Activated naive CD8-positive, alpha-beta T cell treated with anti-CD3 and anti-CD28 coated beads, Interleukin-2, amount 50 U/mL, for 16 hours (primary cell): ENCODE measurements at places on chromosomes 11 and 22.

- DNase-seq = no peak
Measured at GRCh38 chr11:43576320-43576802, 104.2 kb upstream of the HSD17B12 start.

DNA sequence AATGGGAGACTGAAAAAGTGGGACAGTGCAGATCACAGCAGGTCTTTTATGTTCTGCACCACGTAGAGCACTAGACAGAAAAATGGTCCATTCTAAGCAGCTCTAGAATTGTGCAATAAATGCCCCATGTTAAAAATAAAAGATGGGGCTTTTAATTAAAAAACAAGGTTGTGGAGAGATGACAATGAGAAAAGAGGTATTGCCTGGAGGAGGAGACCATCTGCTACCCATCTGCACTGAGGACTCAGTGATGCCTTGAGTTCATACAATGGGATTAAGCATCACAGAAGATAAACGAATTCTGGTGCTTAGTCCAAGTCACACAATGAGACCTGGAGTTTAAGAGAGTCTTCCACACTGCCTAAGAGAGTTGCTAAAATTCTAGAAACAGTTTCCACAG lies 73.6 kb downstream of the PAK1 start:
- no peak for DNase-seq

DNA sequence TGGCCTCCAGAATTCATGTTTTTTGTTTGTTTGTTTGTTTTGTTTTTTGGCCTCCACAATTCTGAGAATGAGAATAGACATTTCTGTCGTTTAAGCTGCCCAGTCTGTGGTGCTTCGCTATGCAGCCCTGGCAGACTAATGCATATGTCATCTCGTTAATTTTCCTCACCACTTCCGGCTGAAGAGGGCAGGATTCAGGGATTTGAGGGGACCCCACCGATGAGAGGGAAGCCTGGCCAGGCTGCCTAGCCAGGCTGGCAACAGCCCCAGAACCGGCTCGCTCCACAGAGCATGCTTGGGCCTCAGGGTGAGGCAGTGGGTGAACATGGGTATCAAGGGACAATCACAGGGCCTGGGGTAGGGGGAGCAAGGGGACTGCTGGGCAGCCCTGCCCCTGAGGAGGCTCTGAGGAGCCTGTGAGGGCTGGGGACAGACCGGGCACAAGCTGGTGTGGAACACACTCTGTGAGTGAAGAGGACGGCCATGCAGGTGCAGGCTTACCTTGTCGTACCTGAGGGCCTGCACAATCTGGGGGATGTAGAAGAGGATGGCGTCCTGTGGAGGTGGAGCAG lies 47.8 kb upstream of the SERPIND1 start:
- no peak for DNase-seq

DNA sequence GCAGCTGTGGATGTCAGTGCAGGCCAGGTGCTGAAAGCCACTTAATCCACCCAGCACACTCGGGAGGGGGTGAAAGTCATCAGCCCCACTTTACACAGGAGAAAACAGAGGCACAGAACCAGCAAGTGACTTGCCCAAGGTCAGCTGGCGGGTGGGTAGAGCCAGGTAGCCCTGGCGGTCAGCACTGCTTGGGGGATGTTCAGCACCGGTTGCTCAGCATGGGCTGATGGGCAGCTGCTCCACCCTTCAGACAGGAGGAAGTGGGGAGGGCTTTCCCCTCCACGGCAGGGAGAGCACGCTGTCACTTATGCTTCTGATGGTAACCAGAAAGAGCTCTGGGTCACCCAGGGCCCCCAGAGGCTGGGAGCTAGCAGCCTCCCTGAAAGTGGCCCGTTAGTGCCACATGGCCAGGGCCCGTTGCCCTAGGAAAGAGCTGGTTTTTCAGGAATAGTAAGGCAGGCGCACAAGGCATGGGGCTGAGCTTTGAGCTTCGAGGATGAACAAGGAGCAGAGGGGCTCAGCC lies 417.9 kb downstream of the CTTN start:
- no peak for DNase-seq

- DNase-seq = no peak
Measured at GRCh38 chr22:25837288-25837900, 95.4 kb downstream of the MYO18B start.

GRCh38 chr11:20162824-20163782 lies 2.8 kb upstream of the DBX1 start:
- DNase-seq = no peak

DNA sequence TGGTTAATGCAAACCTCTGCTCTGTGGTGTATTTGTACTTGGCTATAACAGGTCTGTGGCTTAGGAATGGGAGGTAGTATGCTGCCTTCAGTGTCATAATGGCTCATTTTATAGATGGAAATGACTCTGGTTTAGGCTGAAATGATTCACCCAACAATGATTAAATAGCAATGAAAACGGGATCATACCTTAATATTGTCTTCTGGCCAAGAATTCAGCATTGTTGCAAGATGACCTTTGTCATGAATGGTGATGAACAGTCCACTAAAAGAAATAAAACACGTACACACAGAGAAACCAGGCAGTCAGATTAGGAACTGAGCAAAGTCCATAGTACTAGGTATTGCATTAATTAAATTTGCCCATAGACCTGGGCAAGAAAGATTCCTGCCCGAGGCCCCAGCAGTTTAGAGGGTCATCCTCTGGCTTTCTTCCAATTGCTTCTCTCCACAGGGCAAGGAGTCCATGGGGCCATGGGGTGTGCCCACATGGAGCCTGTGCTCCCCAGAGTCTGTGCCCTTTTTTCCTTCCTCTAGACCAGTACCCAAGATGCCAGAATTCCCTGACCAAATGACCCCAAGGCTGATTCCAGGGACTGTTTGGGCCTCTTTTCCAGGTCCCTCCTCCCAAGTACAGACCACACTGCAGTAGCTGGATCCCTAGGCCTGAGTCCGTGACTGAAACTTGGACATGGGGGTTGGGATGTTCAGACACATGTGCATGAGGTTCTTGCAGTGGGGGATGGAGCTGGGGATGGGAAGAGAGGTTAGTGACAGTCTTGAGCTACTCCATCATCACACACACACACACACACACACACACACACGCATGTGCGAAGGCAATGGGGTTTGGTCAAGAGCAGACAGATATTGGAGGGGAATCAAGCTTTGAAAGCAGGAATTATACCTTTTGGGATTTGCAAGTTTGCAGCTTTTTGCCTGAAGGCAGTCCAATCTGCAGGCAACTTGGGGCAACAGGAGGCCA lies 134.2 kb downstream of the CCDC81 start:
- DNase-seq = no peak

- no peak for DNase-seq
Measured at GRCh38 chr11:40226654-40227053, 1232.8 kb downstream of the LRRC4C start.

DNA sequence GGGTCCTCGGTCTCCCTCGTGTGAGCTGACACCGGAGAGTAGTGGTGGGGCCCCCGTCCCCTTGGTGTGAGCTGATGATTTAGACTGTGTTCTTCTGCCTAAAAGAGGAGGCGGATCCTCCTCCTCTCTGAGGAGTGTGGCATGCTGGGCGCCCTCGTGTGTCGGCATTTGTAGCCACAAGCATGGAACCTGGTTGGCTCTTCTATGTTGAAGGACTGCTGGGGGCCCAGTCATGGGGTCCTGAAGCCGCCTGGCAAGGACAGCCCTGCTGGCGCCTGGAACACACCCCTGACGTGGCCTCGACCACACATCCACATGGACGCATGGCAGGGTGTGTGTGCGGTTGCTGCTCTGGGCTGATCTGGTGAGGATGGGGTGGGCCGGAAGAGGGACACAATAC lies 50.2 kb downstream of the AP2A2 start:
- DNase-seq = no peak

DNA sequence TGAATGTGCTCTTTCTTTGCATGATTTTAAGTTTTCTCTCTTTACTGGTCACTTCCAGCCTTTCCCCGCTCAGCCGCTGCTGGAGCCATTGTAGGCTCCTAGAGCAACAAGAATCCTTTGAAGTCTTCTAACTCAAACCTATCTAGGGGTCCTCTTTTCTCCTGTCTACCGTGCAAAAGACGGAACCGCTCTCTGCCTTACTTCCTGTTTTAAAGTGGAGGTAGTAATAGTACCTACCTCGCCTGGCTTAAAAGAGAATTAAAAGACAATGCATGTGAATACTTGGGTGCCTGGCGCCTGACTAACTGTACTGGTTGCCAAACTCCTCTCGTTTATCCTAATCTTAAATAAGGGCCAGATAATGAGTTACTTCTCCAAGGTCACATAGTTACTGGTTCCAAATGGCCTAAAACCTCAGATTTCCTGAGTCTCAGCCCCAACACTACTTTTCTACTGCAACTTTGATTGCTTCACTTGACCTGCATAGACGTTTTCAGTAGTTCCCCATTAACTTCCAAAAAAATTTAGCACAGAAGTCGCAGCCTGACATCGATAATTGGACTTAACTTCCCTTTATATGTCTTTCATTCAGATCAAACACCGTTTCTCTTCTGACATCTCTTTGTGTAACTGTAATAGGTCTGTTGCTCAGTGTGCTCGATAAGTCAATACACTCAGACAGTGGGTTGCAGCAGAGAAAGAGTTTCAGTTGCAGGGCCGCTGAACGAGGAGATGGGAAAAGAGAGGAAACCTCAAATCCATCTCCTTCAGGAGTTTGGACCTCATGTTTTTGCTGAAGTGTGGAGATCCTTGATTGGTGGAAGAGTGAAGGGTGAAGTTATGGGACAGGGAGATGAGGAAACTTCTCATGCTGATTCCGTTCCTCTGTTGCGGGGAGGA lies 891 bp downstream of the SAMM50 start:
- DNase-seq = no peak

GRCh38 chr11:132719684-132720083 lies 812.6 kb downstream of the OPCML start:
- no peak for DNase-seq

DNA sequence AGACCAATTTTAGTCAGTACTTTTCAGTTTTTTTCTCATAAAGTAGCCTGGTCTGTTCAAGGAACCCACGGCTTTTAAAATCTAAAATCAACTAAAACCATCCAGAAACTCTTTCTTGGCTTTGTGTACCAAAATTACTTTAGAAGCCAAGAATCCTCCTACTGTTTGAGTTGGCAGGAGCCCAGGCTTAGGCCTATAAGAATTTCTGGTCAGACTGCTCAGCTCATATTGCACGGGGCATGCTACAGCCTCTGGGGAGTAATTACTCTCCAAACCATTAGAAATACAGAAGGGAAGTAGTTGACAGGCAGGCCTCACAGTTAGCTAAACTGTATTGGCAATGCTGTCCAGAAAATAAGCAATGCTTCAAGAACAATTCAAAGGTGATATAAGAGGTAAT lies 1862.9 kb upstream of the RAG2 start:
- no peak for DNase-seq

DNA sequence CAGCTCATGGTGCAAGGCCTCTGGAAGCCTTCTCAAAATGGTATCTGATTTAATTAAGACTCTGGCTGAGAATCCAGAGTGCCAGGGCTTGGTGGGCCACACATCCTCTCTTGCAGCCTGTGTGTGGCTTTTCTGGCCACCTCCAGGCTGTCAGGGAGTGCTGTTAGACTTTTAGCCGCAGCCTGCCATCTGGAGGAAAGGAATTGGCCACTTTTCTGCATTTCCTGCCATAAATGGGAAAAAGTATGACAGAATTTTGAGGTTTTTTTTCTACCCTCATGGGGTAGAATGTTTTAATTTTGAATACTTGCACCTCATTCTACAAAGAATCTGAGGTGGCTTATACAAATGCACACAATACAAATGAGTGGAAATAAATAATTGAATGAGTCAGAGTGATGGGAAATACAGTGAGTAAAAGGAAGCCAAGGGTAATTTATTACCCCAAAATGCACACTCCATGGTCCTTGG lies 218.4 kb downstream of the ADAMTS15 start:
- DNase-seq = no peak

- no peak for DNase-seq
Measured at GRCh38 chr11:132234878-132235277, 864.5 kb downstream of the NTM start.

GRCh38 chr22:40732999-40733292 lies 53.7 kb downstream of the MCHR1 start:
- no peak for DNase-seq

- no peak for DNase-seq
Measured at GRCh38 chr22:22893891-22894739, 6.5 kb downstream of the IGLL5 start.

DNA sequence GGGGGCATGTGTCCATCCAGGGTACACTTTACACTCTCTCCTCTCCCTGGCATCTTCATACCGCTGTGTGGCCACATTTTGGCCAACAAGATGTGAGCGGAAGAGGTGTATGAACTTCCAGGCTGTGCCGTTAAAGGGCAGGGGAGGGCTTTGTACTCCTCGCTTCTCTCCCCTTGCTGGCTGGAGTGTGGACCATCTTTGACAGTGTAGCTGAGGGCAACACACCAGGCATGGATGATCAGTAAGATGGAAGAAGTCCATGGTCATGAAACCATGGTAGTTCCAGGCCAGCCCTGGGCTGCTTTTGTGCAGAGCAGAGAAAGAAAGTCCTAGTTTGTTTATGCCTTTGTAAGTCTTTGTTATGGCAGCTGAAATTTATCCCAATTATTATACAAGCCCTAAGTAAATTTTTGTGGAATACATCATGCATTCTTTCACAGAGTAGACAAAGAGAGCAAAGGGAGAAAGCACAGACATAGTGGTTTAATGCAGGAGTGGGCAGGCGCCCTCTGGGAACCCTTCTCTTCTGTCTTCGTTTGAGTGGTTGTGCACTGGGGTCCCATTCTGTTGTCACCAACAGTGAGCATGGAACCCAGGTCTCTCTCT lies 70.4 kb downstream of the FBXO7 start:
- no peak for DNase-seq

- DNase-seq = no peak
Measured at GRCh38 chr11:63838150-63838677, 696 bp upstream of the MARK2 start.

DNA sequence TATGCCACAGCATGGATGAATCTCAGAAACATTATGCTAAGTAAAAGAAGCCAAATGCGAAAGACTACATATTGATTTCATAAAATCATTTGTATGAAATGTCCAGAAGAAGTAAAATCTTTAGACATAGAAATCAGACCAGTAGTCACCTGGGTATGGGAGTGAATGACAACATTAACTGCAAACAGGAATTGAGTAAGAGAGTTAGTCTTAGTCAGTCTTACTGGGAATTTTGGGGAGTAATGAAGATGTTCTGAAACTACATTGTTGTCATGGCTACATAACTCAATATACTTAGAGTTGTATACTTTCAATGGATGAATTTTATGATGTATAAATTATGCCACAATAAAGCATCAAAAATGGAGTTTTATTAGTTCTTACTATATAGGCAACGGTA lies 107.8 kb upstream of the CHORDC1 start:
- no peak for DNase-seq

GRCh38 chr11:5196731-5197130 lies 3.8 kb downstream of the OR51V1 start:
- no peak for DNase-seq

- no peak for DNase-seq
Measured at GRCh38 chr11:37557990-37558389, 960.0 kb upstream of the RAG2 start.

GRCh38 chr11:110955776-110956175 lies 243.5 kb upstream of the ARHGAP20 start:
- no peak for DNase-seq

- no peak for DNase-seq
Measured at GRCh38 chr11:1592628-1593027, 5.5 kb downstream of the KRTAP5-2 start.
